ENCODE measurements at places on chromosomes 5 and 9. TPM values are rescaled to one million over a fixed set of nuclear protein-coding genes. Genes with fewer than 3 reads are reported as not detected.

DNA sequence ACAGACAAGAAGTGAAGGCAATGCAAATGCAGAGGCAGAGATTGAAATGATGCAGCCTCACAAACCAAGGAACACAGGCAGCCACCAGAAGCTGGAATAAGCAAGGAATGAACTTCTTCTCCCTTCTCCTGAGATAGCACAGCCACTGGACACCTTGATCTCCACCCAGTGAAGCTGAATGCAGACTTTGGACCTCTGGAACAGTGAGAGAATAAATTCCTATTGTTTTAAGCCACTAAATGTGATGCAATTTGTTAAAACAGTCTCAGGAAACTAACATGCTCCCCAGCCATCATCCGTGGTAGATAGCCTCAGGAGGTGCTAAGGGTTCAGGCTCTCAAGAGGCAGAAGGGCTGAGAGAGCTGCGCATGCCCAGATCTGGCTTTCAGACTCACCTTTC lies 512.2 kb upstream of the ZNF608 start:
- peak; percentile 22 for DNase-seq

- no peak for DNase-seq
These were observed 601 bp downstream of the FBXO38 start for GRCh38 chr5:148384380-148384737.

DNA sequence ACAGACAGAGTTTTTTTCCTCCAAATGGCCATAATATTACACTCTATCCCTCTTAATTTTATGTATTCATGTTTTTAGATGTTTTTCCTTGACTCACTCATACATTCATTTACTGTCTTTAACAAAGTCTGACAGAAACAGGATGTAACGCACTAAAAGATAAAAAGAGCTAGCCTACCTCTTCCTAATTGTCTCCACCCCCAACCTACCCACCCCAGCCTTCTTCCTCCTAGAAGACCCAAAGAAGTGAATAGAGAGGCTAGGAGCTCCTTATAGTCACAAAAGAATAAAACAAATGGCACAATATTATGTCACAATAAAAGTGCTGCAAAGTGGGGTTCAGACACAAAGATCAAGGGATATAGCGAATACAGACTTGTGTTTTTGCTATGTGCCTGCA lies 719 bp downstream of the NOL8 start:
- no peak for DNase-seq

The DNM1 gene
- total RNA-seq = 3.8 TPM

DNA sequence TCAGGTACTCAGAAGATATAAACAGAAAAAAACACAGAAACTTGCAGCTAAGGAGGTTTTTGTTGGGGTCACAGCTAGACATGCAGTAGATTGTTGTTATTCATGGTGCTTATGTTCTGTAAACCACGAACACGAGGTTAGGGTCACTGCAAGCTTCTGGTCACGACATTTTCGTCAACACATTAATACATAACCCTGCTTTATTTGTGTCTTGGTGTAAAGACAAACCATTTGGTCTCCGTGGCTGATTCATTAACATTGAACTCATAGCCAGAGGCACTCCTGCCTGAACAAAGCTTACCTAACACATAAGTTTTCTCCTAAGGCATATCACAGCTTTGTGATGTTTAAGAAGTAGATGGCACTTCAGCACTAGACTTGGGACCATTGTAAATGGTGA lies 16.9 kb downstream of the TEK start:
- no peak for DNase-seq

GRCh38 chr5:154478224-154478565 lies at the start of gene HAND1:
TSS of gene HAND1 (minus strand) at chr5:154478227. CDS start at chr5:154478008, 219 bp downstream.
- peak; percentile 76 for DNase-seq

The PCDHAC1 gene
- total RNA-seq = 0.28 TPM

The FOXI1 gene
- total RNA-seq = 0.21 TPM

The FBN2 gene
- 1.9 TPM for total RNA-seq

The ST8SIA4 gene
- total RNA-seq = 2.0 TPM

- no peak for DNase-seq
These were observed 18.9 kb upstream of the TTC33 start for GRCh38 chr5:40774623-40775022.

The NCBP1 gene
- total RNA-seq = 29.0 TPM

The CCNG1 gene
- total RNA-seq = 162 TPM

The ANGPTL2 gene
- total RNA-seq = 12.0 TPM

The QRFP gene
- total RNA-seq = not detected

DNA sequence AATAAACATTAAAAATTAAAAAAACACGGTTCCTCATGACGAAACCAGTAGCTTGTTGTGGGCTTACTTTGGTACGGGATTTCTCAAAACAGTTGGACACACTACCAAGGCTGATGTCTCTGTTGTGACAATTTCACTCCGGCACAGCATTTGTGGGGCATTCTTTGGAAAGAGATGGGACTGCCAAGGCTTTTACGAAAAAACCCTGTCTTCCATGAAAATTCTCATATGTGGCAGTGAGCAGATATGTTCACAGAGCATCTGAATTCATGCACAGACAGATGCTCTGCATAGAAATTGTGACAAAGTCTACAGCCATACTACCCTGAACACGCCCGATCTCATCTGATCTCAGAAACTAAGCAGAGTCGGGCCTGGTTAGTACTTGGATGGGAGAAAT lies 17.8 kb upstream of the SHROOM1 start:
- DNase-seq = no peak

The ST6GALNAC6 gene
- 302 TPM for total RNA-seq

The PGM5 gene
- total RNA-seq = 6.1 TPM

The GMCL2 gene
- not detected for total RNA-seq

The FSD1L gene
- 7.8 TPM for total RNA-seq

The OR1J2 gene
- not detected for total RNA-seq

DNA sequence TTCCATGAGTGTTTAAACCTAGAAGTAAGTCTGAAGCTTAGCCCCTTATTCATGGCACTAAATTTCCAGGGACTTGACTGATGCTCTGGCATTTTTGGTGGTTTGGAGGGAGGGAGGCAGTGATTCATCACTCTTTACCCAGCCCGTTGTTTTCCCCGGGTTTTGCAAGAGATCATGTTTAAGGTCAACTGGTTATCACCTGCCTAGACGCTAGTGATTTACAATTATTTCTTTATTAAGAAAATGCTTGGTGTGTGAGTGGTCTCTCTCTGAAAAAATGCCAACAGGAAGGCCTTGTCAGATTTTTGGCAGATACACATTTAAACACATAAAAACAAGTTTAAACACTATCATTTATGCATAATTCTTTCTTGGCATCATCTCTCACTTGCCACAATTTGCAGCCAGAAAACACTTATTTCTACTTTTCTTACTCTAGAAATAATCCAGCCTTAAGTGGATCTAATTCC lies 737.9 kb upstream of the ZNF608 start:
- peak; percentile 26 for DNase-seq

- DNase-seq = no peak
These were observed 1993.4 kb downstream of the EFNA5 start for GRCh38 chr5:105677291-105677690.

- peak; percentile 53 for DNase-seq
These were observed 134.0 kb upstream of the MYO10 start for GRCh38 chr5:17069995-17070511.

DNA sequence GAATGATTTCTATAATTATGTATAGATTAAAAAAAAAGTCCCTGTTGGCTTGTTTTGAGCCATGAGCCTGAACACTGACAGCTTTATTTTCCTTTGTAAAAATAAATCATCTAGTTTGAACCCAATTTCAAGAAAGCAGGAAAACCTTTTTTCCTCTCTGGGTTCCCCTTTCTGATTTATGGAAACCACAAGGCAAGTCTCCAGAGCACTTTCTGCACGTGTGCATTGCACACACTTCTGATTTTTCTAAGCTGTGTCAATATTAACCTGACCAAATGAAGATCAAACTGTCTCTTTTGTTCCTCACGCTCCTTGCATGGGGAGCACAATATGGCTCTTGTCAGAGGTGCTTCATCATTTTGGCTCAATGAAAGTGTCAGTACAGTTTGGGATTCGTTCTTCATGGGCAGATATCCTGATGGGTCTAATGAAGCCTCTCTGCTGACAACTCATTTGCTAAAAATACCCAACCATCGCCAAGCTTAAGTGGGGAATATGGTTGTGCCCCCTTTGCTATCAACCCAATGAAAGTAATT lies 39.2 kb upstream of the PCA3 start:
- no peak for DNase-seq

- no peak for DNase-seq
These were observed 2.0 kb downstream of the AK3 start for GRCh38 chr9:4738866-4739586.

DNA sequence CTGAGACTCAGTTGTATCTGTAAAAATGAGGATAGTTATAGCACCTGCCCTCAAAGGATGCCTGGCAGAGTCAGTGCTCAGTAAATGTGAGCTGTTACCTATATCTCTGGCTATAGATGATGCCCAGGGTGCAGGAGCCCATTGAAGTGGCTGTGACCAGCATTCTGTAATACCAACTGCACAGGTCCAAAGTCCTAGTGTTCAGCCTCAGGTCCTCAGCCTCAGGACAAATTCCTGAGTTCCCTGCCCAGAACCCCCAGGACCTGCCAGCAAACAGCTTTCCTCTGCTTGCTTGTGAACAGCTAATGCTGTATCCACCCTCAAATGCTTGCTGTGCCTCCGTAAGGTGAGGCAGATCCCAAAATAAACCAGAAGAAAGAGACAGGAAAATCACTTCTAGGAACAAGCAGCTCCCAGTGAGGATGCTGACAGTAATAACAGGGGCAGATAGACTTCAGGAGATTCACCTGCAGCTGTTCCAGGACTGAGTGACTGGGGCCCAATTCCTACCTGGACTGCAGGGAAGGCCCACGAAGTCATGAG lies 80.8 kb downstream of the SIL1 start:
- no peak for DNase-seq

GRCh38 chr5:104189909-104190308 lies 627.3 kb upstream of the NUDT12 start:
- DNase-seq = no peak

The SUSD1 gene
- total RNA-seq = 22.9 TPM

DNA sequence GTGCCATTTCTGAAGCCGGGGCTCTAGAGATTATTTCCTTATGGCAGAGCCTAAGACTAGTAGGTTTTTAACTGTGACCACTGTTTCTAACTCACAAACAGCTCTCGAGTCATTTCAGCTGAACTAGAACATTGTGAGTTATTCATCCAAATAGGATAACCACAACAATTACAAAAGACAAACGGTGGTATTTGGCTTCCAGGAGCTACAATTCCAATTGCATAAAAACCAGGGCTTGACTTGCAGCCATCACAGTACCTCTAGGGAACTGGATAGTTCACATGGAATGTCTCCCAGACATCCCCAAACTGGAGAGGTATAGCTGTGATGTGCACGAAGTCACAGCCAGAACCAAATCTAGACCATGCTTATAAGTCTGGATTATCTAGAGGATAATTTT lies 224.8 kb downstream of the FAM114A2 start:
- no peak for DNase-seq

The OR1Q1 gene
- not detected for total RNA-seq

GRCh38 chr5:157205708-157206107 lies 25.1 kb downstream of the ITK start:
- no peak for DNase-seq
